ENCODE measurements at places on chromosomes 16 and 17.

DNA sequence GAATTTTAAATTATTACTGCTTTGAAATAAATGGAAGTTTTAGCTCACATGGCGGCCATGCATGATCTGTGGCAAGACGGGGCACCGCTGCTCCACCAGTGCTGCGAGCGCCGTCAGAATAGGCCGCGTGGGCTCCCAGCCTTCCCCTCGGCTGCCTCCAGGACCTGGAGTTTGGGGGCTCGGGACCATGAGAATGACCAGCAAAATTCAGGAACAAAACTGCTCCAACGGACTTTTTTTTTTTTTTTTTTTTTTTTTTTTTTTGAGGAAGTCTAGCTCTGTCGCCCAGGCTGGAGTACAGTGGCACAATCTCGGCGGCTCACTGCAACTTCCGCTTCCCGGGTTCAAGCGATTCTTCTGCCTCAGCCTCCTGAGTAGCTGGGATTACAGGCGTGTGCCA, 38.3 kb upstream of the AKAP1 start:
- no peak for DNase-seq

DNA sequence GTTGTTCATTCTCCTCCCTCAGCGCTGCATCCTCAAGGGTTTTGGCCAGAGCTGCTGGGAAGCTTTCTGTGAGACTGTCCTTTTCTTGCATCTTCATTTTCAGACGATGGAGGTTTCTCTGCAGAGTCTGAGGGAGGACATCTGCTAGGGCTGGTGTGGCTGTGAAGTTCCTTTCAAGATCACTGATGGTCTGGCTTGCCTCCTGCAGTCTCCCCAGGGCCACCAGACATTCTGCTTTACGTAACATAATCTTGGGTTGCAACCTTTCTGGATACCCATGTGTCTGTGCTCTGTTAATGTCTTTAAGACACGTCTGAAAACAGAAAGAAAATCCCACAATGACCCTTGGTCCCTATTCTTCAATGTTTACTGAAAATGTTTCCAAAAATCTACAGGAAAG, 29.0 kb downstream of the SMYD4 start:
- no peak for DNase-seq

DNA sequence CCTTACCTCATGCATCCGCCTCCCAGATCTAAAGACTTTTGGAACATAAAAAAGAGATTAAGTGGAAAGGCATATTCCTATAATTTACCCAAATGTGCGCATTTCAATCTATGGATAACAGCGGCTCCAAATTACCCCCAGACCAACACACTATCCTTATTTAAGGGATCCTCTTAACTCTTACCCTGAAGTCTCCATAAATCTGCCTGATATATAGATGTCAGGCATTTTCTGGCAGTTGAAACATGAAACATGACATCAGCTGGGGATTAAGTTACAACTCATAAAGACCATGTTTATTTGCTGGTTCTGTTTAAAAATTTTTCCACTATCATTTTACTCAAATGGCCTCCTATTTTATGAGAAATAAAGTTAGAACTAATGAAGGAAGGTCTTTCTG, 478.5 kb upstream of the SALL1 start:
- DNase-seq = no peak

DNA sequence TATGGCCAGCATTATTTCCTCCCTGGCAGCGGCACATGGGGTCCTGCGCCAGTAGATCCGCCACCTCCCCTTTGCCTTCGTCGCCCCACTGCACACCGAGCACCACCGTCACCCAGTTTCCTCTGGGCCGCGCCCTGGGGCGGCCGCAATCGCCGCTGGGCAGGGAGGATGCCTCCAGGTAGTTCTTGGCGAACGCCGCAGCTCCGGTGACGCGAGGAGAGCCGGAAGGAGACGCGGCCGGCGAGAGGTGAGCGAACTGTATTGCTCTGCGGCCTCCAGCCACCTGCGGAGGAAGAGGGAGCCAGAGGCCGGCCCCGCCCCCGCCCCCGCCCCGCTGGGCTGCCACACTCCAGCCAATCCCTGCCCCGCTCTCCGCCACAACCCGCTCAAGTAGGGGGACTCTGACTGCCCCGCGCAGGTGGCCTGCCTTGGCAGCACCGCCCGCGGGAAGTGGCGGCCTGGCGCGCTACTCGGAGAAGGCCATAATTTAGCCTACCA, 11.8 kb upstream of the SLFN13 start:
- peak; percentile 58 for DNase-seq

DNA sequence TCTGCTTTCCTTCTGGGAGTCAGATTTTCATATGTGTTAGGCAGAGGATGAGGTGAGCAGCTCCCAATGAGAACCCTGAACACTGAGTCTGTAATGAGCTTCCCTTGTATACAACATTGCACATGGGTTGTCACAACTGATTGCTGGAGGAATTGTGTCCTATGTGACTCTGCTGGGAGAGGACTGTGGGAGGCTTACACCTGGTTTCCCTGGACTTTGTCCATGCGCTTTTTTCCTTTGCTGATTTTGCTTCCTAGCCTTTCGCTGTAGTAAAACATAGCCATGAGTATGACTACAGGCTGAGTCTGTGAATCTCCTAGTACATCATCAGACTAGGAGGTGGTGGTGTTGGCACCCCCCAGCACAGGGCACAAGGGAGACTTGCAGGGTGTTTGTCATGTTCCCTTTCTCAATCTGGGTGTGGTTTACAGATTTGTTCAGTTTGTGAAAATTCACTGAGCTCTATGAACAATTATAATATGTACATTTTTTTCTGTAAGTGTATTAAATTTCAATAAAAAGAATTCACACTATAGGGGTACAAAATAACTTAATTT, 1.7 kb upstream of the PLK1 start:
- DNase-seq = no peak

DNA sequence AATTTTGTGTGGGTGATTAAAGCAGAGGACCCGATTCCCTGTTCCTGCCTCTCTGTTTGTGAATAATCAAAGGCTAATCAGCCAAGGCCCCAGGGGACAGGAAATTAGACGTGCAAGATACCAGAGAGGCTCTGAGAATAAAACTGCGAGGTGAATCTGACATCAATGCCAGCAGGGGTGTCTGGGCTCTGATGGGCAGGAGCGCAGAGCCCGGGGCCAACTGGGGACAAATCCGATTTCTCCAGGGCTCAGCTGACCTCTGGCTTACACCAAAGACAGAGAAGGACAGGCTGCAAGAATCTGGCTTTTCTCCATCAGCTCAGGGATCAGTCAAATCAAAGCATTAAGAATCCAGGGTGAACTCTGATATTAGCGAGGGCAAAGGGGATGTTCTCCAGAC, 174.3 kb downstream of the XYLT1 start:
- no peak for DNase-seq

- no peak for DNase-seq
Observed at GRCh38 chr17:39187152-39187830, 10.2 kb downstream of the CACNB1 start.

- DNase-seq = no peak
Observed at GRCh38 chr17:9648521-9649110, 3.3 kb downstream of the USP43 start.

- peak; percentile 76 for DNase-seq
Observed at GRCh38 chr17:68290955-68291835, at the start of the genes ARSG and SLC16A6. TSS of gene ARSG (plus strand) at chr17:68291495. CDS start at chr17:68307494, 15,999 bp downstream. TSS of gene SLC16A6 (minus strand) at chr17:68291127. CDS start at chr17:68278320, 12,807 bp downstream.

DNA sequence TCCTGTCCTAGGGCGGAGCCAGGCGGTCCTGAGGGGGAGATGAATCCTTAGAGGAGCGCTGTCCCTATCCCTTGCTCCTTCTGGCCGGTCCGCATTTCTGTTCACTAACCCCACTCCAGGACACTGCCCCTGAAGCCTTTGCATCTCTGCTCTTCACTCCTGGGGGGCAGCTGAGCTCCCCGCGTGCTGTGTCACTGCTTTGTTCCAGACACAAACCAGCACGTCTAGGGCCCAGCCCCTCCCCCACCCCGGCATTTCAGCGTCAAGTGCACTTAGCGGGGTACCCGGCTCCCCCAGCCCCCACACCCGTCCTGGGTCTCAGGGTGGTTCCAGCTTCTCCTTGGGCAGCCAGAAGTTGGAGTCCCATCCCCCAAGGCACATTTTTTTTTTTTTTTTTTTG, 8.9 kb downstream of the CORO6 start:
- no peak for DNase-seq

DNA sequence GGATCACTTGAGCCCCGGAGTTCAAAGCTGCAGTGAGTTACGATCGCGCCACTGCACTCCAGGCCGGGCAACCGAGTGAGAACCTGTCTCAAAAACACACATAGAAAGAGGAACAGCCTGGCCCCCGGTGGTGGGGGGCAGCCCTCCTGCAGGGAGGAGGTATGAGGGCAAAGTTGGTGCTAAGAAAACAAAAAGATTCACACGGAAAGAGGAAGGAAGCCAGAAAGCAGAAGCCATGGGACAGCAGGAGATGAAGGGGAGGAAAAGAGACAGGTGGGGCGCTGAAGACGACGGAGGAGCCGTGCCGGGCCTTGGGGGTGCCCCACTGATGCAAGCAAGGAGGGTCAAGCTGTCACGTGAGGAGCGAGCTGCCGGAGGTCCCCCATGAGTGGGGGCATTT, 8.2 kb upstream of the C16orf74 start:
- DNase-seq = no peak

DNA sequence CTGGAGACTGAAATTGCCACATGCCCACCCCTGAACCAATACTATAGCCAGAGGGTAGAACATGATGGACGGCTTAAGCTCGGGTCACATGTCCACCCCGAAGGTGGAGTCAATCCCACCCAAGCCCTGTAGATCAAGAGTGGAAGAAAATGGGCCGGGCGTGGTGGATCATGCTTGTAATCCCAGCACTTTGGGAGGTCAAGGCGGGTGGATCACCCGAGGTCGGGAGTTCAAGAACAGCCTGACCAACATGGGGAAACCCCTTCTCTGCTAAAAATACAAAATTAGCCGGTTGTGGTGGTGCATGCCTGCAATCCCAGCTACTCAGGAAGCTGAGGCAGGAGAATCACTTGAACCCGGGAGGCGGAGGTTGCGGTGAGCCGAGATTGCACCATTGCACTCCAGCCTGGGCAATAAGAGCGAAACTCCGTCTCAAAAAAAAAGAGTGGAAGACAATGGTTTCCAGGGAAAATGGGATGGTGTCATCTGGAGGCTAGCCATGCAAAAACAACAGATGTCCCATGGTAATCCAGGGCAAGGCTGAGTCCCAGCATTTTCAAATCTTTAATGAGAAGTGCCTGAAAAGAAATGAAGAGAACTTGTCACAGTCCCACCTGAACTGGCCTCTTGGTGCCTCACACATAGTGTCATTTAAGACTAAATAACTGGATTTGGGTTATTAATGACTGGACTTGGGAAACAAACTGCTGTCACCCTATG, 30.1 kb downstream of the CD300LF start:
- no peak for DNase-seq

DNA sequence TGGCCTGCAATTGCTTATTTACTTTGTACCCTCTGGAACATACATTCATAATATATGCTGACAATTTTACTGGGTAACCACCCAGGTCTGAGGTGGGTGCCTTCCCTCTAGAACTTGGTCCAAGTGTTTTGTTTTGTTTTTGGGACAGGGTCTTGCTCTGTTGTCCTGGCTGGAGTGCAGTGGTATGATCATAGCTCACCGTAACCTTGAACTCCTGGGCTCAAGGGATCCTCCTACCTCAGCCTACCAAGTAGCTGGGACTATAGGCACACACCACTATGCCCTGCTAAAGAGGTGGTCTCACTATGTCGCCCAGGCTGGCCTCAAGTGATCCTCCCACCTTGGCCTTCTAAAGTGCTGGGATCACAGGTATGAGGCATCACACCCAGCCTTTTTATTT, 11.2 kb upstream of the CTCF start:
- no peak for DNase-seq

DNA sequence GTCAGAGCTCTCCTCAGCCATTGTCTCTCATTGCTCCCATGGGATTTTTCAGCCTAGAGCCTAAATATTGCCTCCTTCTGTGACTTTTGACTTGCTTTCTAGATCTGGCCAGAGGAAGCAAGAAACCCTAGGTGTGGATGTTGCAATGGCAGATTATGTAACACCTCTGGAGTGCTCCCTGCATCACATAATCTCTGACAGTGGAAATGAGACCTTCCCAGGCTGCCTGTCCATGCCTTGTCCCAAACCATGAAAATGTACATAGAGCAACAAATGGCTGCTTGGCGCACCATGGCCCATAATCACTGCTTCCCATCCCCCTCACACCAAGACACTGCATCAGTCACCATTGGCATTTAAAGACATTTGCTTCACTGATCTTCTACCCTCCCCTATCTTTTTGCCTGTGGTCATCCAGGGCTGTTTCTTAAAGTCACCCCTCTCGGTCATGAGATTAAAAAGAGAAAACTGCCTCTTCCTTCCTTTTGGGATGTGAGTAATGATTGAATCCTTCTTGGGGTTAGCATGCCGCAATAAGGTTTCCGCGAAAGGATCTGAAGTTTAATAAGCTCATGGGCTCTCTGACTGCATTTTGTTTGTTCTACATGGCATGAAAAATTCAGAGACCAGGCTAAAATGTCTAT, 34.2 kb upstream of the CCL2 start:
- DNase-seq = no peak

Measured in activated naive CD4-positive, alpha-beta T cell treated with anti-CD3 and anti-CD28 coated beads for 36 hours (primary cell).